Ureter (tissue), 1 donor: ENCODE measurements at places on chromosomes 11 and 22.

DNA sequence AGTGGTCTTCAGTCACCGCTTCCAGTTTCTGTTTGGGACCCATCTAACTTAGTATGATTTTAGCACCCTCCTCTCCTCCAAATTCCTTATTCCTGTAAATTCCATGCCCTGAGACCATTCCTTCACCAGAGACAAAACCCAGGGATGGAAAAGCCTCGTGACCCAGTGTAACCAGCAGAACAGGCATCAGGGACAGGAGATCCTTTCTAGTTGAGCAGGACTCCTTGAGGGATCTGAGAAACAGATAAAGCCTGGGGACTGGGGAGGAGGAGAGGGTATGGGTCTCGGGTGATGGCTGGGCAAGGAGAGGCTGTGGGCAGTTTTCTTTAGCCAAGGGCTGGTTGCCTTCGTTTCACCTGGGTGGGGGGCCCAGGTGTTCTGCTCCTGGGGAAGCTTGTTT lies 40.9 kb downstream of the TEAD1 start:
- DNase-seq: no peak

DNA sequence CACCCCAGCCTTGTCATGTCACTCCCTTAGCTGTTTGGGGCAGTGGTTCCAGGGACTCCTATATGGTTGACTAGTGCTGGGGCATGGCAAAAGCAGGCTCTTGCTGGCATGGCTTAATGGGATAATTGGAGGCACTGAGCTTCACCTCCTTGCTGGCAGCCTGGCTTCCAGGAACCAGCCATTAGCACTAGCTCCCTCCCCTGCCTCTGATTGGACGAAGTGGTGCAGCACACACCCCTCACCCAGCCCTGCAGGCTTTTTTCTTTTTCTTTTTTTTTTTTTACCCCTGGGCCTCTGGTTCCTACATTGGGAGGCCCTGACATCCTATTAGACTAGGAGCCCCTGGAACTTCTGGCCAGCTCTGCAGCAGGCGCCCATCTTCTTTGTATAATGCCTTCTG lies 18.6 kb downstream of the PHLDB1 start:
- no peak for DNase-seq

DNA sequence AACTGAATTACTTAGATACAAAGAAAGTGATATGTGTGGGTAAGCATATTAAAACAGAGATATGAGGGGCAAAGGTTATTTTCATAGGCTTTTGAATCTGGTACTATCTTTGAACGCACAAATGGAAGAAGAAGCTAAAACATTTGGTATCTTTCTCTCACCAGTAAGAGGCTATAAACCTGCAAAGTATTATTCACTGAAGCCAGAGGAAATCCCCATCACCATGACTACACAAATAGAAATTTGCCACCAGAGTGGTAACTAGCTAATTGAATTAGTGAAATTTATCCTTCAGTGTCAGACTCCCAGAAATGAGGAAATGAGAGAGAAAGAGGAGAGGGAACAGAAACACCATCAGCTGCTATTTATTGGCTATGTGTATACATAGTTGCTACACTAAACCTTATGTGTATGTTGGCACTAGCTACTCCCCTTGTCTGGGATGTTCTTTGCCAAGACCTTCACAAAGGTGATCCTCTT lies 503.4 kb downstream of the DLG2 start:
- no peak for DNase-seq

DNA sequence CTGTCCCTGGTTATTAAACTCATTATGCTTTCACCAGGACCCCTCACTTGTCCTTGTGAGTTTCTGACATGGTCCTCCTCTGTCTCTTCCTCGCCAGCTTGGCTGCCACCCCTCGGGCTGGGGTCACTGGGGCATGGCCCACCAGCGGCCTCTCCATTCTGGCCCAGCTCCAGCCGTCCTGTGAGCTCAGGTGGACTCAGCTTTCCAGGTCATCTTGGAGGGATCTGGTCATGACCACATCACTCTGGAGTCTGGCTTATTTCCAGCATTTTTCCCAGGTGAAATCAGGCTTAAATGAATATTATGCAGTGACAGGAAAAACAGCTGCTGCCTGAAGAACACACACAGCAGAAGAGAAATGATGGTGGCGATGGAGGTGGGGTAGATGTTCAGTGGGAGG lies 224.5 kb downstream of the ADAMTS15 start:
- DNase-seq: no peak

- no peak for DNase-seq
These were observed 18.5 kb downstream of the CABP7 start for GRCh38 chr22:29738118-29738815.

DNA sequence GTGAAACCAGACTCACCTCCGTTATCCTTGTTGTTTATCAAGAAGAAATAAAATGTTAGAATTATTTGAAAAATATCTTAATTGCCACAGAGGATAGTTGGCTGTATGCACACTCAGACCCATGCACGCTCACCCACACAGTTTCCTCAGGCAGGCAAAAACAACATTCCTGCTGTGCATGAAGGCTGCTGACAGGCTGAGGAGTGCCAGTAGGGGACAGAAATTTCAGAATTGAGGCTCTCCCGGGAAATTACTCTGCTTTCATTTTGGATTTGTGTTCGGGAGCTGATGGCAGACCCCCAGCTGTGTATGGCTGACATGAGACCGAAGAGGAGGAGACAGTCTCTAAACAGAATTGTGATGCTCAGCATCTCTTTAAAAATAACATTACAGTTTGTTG lies 87.5 kb downstream of the AMOTL1 start:
- no peak for DNase-seq

- no peak for DNase-seq
These were observed 833.8 kb downstream of the DLG2 start for GRCh38 chr11:84793318-84793717.

GRCh38 chr22:21755851-21756284 lies 20.3 kb upstream of the YPEL1 start:
- no peak for DNase-seq
